ENCODE measurements at places on chromosomes 3 and 15. TPM values are rescaled to one million over a fixed set of nuclear protein-coding genes. Genes with fewer than 3 reads are reported as not detected.

GRCh38 chr3:152245498-152246170, 23.1 kb upstream of the MBNL1 start:
- no peak for DNase-seq

DNA sequence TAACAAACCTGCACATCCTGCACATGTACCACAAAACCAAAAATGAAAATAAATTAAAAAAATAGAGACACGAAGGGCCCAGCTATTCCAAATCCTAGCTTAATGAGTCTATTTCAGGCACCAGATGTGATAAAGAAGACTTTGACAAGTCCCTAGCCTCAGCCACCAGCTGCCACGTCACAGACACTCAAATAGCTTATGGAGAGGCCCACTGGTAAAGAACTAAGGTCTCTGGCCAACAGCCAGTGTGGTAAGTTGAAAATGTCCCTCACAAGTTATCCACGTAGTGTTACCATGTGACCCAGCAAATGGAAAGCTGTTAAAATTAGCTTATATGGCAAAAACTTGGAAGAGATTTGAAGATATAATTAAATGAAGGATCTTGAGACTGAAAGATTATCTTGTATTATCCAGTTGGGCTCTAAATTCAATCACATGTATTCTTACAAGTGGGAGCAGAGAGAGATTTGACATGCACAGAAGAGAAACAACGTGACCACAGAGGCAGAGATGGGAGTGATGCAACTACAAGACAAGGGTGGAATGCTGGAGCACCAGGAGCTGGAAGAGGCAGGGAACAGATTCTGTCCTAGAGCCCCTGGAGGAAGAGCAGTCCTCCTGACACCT, 10.9 kb downstream of the ACSBG1 start:
- DNase-seq = no peak

DNA sequence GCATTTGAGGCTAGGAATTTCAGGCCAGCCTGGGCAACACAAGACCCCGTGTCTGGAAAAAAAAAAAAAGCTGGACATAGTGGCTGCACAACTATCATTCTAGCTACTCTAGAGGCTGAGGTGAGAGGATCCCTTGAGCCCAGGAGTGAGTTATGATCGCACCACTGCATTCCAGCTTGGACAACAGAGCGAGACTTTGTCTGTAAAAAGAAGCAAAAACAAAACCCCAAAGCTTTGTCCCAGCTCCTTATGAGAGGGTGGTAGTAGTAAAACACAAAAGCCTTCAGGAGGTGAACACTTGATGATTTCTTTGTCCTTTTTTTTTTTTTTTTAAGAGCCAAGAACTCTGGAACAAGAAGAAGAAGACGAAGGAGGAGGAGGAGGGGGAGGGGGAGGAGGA, 1.1 kb upstream of the CD200 start:
- no peak for DNase-seq

- DNase-seq = no peak
These were observed 20.1 kb upstream of the CD47 start for GRCh38 chr3:108110934-108111333.

DNA sequence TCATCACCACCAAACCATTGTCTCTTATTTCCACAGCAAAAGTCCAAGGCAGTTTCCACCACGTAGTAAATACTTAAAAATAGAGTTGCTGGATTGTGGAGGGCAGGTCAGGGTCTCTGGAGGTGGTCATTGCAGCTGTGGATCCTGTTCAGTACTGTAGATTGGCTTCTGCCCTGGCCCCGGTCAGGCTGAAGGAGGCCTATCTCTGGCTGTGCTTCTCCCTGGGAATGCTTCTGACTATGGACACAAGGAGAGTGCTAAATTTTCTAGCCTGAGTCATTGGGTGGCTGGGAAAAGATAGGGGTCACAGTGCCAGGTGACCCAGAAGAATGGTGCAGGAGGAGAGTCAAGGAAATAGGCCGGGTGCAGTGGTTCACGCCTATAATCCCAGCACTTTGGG, 26.3 kb upstream of the GMPPB start:
- DNase-seq = no peak

- DNase-seq = no peak
These were observed 155.4 kb upstream of the GOLGA6L4 start for GRCh38 chr15:84079885-84080777.

DNA sequence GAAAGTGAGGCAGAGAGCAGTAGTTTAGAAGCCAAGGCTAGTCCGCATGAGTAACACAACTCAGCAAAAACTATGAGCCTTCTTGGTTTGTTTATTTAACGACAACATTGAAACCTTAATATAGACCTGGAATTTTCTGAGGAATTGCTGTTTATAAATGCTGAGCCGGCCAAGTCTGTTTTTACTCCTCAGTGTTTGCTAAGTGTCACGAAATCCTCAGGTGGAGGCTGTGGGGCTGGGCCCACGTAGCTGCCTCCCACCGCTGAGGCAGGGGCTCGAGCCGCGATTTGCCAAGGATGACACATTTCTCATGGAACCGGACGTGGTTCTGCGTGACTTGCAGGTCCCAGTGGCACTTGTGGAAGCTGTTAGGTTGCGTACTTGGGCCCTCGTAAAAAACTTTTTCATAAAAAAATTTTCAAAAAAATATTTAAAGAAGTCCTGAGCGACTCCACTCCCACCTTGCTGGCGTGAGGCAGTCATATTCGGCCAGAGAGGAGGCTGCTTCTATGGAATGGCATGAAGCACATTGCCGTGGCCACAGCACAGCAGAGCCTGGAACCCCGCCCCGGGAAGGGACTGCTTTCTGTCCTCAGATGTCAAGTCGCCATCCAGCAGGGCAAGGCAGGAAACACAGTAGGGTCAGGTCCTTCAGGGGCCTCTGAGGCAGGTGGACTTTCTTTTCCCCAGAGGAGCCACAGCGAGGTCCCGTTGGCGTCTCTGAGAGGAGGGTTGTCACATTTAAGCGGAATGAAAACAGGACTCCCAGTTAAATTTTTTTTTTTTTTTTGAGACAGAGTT, 64.8 kb upstream of the PCSK6 start:
- no peak for DNase-seq

GRCh38 chr3:130686833-130687232, 59.8 kb downstream of the PIK3R4 start:
- DNase-seq = no peak

- DNase-seq = no peak
These were observed 28.7 kb downstream of the ZNF385D start for GRCh38 chr3:21722301-21722700.

The MESP1 gene
- total RNA-seq = not detected

The SPESP1 gene
- not detected for total RNA-seq

The CLDN1 gene
- 0.25 TPM for total RNA-seq

The KNL1 gene
- total RNA-seq = 93.7 TPM

The SNTN gene
- total RNA-seq = not detected

The GP5 gene
- not detected for total RNA-seq

The RAD54L2 gene
- 25.6 TPM for total RNA-seq

The RHOV gene
- total RNA-seq = 0.61 TPM
